ENCODE measurements at places on chromosomes 7 and 10.

DNA sequence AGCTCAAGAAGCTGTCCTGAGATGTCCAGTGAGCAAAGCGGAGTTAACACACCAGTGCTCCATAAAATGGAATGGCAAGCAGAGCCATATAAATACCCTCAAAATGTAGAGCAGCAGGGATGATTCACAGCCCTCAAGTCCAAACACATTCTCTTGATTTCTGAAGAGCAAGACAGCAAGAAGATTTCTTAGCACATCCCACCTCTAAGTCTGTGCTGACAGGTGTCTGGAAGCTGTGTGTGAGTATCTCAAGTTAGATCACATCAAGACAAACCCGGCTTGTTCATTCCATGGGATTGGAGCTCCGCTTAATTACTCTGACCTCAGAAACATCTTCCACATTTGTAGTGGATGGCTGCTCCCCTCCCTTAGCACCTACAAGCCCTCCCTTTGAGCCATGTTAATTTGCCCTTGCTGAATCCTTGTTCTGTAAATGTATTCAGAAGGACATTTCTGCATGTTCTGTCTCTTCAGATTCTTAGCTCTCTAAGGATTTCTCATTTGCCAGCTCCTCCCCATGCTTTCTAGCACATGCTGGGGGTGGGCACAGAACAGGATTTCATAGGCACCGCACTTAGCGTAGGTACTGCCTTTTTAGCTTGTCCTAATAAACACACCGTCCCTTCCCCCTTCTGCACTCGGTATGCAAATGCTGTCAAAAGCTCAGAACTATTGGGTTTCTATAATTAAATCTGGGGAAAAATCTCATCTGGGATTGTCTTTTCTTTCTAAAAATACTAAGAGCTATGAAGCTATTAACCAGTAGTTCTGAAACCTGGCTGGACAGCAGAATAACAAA lies 112.7 kb downstream of the CPXM2 start:
- DNase-seq = no peak

DNA sequence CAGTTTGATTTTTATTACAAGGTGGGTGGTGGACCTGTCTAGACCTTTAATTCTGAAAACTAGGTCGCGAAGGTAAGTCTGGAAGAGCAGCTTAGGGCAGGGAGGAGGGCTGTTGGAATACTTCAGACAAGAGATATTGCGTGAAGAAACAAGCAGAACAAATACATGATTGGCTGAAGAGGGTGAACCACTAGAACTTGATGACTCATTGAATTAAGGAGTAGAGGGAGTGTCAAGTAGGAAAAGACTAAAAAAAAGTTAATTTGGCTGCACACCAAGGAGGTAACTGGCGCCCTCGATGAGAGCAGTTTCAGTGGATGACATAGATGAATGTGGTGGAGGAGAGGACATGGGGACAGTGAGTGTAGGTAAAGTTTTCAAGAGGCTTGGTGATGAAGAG lies 41.3 kb downstream of the WNT2 start:
- DNase-seq = no peak

- no peak for DNase-seq
These were observed 18.8 kb downstream of the CELF2 start for GRCh38 chr10:11036424-11037011.

DNA sequence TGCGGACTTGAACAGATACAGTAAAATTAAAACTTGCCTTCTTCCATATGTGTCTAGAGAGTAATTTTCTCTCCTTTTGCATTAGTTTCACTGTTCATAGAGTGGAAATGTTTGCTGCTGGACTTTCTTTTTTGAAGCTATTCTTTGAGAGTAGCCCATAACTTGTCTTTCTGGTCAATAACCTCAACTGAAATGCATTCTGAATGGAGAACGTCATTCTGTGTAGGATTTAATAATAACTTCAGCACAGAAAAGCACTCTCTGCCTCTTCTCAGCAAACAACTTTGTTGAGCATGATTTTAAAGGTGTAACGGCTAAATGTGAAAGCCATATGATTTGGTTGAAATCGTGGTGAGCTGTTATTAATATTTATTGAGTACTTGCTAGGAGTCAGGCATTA lies 111.8 kb downstream of the CUX1 start:
- no peak for DNase-seq

- no peak for DNase-seq
These were observed 127.1 kb downstream of the KMT2E start for GRCh38 chr7:105141068-105141467.

DNA sequence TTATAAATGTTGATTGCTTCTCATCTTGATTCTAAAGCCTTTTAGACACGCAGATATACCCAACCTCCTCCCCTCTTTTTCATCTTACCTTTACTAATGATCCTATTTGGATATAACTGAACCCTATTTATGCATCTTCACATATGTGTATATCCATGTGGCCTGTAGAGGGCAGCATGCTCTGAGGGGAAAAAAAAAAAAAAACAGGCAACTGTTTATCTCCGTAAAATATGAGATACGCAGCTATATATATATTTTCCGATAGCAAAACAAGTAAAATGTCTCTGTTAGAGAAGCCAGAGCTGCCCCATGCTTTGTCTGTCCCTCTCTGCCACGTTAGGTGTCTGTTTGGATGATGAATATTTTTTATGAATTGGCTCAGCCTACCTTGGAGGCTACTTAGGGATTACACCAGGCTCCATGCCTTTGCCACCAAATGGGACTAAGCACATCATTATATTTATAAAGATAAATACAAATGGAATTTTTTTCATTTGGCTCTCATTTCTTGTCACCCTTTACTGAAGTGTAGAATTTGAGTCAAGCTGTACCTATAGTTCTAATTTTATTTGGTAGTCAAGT lies 174.8 kb upstream of the FZD1 start:
- DNase-seq = no peak

DNA sequence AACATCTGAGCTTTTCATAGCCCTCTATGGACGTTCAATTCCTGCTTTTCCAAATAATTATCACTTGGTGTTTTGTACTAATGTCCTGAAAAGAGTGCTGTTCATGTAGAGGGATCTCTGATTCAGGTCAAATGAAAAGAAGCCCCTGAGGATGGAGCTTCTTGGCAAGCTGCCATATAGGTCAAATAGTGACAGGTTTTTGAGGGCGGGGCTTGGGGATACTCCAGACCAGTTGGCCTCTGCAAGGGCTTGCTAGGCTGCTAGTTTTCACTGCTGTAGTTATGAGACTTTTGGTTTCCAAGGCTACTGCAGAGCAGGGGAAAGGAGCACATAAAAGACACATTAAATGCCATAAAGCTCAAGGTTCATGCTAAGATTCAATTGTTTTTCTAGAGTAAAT lies 257.2 kb upstream of the CACNA2D1 start:
- no peak for DNase-seq
